ENCODE measurements at places on chromosomes 3 and 15.

DNA sequence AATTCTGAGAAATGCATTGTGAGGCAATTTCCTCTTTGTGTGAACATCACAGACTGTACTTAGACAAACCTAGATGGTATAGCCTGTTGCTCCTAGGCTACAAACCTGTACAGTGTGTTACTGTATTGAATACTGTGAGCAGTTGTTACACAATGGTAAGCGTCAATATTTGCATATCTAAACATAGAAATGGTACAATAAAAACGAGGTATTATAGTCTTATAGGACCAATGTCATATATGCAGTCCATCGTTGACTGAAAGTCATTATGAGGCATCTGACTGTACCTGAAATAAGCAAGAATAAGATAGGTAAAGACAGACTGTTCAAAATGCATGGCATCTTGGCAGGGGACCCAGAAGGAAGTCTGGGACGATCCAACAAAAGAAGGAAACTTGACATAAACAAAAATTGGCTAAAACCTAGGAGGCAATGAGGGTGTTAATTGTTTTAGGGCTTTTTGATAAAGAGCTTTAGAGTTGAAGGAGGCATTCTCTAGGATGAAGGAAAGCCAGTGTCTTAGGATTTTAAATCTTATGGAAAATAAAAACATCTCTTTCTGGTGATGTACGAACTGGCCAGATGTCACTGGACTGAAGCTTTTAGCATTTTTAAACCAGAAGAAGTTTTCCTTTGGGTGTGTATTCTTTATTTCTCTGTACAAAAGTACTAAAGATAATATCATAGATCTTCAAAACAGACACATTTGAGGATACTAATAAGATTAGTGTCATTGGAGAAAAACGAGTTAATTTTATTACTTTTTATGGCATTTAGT lies 9.2 kb upstream of the SPRED1 start:
- no peak for DNase-seq

DNA sequence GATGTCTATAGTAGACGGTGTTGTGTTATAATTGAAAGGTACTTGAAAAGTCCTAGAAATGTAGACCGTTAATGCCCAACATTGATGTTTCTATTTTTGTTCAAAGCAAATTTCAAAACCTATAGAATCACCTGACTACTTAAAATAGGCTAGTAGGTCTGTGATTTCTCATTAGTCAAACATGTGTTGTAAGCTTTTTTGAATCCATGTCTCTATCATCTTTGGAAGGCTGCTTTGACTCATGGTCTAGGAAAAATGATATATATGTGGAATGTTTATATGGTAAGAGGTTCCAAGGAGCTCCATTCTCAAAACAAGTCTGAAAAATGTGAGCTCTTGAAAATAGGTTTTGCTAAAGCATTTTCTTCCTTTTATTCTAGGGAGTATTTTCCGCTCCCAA lies 375.3 kb downstream of the LPP start:
- DNase-seq, result no peak

DNA sequence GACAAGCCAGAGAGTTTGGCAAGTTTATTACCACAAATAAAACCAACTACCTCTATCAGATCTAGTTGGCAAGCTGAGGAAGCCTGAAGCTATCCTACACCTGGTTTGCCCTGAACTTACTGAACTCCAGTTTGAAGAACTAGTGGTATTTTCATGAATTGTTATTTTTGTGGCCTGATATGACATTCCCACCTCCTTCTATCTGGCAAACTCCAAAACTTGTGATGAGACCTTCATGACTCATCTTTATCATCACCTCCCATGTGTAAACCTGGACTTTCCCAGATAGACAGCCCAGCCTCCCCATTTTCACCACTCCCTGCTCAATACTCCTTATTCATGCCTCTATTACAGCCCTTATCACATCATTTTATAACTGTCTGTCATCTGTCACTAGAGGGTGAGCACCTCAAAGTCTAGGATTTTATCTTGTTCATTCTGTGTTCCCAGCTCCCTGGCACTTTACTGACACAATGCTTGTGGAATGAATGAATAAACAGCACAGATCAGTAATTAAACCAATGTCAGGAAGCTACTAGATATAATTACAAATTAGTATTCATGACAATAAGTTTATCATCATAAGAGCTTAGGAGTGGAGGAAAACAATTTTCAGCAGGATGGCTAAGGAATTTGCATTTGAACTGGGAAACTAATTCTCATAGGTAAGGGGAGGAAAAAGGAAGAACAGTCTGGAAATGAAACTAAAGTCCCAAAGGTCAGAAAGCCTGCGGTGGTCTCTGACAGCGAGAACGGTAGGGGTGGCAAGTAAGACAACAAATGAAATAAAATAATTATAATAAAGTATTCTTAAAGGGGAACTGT lies 13.2 kb upstream of the TRANK1 start:
- DNase-seq, result no peak

DNA sequence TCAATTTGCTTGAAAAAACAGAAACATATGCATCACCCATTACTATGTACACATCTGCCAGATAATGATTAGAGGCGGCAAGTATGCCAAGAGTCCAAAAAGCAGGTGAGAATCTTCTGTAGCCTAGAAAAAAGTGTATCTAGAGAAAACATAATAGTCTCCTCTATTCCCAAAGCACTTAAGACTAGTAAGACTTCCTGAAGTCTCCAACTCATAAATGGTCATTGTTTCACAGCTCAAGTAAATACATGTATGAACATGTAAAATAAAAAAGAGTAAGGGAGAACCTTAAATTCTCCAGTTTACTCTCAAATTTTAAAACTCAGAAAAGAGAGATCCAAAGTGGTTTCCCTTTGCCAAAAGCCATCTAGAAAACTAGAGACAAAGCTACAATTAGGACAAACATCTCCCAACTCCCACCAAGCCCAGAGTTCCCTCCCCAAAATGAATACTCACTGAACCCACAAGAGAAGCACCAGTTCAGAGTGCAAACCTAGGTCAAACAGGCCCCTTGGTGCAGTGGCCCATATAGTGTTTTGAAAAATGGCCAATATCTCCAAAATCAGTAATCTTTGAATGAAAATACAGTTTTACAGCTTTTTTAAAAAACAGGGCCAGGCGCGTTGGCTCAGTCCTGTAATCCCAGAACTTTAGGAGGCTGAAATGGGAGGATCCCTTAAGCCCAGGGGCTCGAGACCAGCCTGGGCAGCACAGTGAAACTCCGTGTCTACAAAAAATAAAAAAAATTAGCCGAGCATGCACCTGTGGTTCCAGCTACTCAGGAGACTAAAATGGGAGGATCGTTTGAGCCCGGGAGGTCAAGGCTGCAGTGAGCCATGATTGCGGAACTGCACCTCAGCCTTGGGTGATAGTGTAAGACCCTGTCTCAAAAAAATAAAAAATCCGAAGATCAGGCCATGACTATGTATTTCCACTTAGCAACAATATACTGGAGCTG lies 11.0 kb upstream of the MAP4 start:
- DNase-seq, result no peak

GRCh38 chr3:197262709-197263108 lies 35.7 kb downstream of the DLG1 start:
- no peak for DNase-seq

DNA sequence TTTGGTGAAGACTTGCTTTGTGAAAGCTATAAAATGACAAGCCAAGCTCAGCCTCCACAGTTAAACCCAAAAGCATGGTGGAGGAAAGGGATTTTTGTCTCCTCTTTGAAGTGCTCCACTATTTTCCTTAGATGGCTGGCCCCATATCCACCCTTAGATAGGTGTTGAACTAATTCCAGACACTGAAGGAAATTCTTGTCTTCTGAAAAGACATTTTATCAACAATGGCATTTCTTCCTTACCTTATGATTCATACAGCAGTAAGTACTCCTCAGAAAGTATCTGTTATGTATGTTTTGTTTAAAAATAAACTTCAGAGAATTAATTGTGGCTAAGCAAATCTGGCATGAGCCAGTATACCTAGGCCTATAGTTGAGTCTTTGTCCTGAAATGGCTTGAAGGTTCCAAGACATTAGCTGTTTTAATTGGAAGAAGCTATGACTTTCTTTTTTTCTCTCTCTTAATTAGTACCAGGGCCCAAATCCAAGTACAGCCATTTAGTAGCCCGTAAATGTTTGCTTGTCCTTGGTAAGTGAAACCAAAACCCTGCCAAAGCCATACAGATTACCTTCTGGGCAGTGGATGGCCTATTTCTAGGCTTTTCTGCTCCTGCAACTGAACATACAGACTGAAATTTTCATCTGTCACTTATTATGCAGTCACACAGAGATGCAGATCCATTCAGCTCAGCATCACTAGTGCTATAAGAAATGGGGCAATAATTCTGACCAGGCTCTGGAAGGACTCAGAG lies 5.1 kb upstream of the BFSP2 start:
- DNase-seq, result no peak

DNA sequence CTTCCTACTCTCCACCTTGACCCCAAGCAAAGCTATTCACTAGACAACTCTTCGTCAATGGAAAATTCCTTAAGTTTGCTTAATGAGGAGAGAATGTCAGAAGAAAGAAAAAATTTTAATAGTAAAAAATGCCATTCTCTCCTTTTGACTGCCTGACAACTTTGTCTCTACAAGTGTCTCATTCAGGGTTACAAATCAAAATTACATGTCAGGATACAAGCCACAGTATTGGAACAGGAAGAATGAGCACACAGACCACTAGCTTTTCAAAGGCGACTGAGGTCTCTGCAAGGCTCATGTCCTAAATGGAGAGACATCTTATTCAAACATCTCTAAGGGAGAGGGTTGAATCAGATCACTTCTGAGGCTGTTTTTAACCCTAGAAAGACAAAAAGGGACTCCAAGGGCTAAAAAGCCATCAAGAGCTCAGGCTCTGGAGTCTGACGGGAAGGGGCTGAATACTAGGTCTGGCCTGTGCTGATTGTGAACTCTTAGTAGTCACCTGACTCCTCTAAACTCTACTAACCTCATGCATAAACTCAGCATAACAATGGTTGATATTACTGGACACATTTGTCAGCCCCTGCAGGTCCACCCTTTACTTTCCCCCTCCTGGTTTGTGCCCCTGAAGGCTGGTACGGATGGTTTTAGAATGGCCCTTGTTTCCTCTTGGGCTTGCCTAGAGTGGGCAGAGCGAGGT lies 12.8 kb upstream of the MEIS2 start:
- DNase-seq, result no peak

DNA sequence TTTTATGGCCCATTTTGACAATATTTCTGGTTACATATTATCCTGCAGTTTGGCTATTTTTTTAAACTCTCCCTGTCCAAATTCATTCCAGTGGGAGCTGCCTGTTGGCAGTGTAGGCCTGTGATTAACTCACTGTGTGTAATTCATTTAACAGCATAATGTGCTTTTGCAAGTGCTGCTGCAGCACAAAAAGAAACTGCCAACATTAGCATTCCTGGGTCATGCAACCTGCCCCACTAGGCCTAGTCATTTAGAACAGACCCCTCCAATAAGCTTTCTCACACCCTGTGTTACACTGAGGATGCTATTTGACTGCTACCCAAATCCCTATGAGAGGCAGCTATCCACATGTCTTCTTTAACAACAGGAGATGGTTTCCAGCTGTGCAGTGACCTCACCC lies 251.2 kb upstream of the UBE2E2 start:
- no peak for DNase-seq

DNA sequence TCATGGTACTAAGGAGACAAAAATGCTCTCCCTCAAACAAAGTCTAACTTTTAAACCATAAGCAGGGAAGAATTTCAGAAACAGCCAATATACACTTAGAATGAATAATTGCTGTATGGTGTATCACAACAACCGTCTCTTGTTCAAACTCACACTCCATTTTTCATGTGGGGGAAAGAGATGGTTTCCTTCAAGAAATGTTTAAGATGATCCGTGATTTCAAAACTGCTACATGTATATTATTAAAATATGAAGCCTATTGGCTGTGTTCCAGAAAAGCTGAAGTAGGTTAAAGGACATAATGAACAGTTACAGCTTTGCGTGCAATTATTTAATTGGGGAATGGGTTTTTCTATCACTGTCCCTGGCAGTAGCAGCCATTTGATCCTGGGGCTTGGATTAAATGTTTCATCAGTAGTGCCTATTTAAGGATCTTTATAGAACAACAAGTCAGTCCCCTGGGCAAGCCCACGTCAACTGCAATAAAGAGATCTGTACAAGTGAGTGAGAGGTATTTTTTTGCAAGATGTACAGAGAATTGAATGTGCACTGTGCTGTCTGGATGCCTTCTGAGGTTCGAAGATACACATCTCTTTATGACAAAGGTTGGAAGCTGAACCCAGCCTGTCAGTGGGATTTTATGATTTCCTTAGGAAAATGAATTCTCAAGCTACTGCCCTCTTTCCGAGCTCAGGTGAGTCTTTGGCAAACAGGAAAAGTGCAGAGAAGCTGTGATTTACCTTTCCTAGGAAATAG lies 337.2 kb upstream of the RARB start:
- DNase-seq, result no peak

- no peak for DNase-seq
Measured at GRCh38 chr3:138912237-138912636, 34.7 kb downstream of the FOXL2 start.

GRCh38 chr15:92098869-92099268 lies 245.4 kb downstream of the SLCO3A1 start:
- DNase-seq, result no peak

GRCh38 chr3:21043139-21043538 lies 707.9 kb downstream of the ZNF385D start:
- DNase-seq, result no peak

GRCh38 chr3:157117875-157118654 lies 41.9 kb downstream of the CCNL1 start:
- no peak for DNase-seq

DNA sequence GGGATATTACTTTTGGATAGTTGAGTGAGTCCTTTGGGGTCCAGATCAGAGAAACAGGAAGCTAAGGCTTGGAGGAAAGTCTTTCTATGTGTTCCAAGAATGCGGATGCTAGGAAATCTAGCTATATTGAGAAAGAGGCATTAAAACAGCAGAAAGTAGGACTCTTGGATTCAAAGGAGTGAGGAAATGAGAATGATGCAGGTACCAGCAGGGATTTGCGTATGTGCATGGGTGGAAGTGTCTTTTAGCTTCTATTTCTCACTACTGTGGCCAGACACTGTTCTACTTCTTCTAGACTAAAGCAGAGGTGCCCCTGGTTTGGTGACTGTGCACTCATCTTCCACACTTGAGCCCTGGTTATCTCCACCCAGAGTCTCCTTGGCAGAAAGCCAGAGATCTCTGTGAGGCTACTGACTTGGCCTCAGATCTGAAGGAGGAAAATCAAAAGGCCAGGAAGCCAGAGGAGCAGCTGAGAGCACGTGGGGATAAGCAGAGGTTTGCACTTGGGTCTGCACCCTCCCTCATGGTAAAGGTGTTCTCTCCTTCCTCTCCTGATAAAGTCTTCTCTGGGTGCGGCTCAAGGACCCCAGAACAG lies 44.3 kb downstream of the ATP2B2 start:
- no peak for DNase-seq

DNA sequence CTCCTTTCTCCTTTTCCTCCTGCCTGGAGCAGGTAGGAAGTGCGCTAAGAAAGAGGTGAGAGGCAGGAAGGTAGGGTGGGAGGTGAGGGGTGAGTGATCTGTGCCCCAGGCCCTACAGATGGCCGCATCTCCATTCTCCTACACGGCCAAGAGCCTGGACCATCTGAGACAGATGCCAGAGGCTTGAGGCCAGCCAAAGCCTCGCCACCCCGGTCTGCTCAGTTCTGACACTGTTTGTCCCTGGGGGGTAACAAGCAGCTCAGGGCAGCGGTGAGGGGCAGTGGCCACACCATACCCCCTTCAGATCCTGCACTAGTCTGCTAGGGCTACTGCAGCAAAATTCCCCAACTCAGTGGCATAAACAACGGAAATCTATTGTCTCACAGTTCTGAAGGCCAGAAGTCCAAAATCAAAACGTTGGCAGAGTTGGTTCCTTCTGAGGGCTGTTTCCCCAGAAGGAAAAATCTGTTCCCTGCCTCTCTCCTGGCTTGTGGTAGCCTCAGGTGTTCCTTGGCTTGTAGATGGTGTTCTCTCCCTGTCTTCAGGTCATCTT lies 28.4 kb downstream of the ADCY5 start:
- DNase-seq, result no peak

All from stimulated activated CD4-positive, alpha-beta T cell treated with anti-CD3 and anti-CD28 coated beads, Interleukin-1b, Interleukin-23, amount 100 ng/mL, for 1 hour (primary cell).